ENCODE measurements at places on chromosomes 4 and X.

GRCh38 chr4:90099812-90100211 is 27.4 kb upstream of the CCSER1 start:
- no peak for DNase-seq

DNA sequence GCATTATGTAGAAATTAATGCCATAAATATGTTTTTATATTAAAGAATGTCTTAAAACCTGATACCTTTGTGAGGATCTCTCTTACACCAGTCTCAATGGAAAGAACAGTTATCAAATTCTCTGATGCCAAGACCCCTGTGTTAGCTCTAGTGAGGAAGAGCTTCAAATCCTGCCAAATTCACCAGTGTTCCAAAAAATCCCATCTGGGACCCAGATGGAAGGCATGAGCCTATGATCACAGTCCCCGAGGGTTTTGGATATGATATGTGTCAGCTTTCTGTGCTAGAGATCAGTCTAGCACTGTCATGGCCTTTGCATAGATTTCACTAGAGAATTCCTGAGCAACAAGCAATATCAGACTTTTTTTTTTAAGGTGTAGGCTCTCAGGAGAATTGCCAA is 412.1 kb downstream of the UBE2NL start:
- no peak for DNase-seq

DNA sequence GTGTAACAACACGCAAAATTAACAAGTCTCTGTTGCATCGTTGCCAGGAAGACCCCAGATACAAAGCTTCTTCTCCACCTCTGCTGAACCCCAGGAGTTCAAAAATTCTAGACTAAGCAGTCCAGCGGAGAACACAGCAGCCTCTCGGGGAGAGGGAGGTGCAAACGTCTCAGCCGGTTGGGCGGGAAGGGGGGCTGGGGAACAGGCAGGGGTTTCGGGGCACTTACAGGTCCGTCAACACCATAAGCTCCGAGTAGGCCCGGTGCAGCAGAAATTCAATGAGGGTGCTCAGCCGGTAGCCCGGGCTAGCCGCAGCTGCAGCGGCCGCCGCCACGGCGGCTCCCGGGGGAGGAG is 394 bp downstream of the MED14 start:
- no peak for DNase-seq

DNA sequence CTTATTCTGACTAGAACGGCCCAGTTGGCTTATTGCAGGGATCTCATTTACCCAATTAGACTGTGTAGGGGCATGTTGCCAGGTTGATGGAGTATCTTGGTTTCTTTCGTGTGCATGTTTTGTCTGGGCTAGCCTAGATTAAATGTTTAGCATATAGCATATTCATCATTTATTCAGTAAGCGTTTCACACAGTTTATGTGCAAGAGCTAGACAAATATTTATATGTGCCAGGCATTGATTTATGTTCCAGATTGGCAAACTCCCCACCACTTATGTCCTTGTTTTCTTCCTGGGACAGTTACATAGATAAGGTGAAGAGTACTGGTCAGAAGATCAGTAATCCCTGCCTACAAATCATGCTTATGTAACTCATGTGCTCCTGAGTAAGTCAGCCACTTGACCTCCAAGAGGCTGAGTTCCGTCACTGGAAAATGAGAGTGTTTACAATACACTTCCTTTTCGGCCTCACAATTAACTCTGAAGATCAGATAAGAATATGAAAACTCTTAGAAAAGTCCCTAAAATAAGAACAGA is 57.2 kb downstream of the RUFY3 start:
- DNase-seq, result no peak

DNA sequence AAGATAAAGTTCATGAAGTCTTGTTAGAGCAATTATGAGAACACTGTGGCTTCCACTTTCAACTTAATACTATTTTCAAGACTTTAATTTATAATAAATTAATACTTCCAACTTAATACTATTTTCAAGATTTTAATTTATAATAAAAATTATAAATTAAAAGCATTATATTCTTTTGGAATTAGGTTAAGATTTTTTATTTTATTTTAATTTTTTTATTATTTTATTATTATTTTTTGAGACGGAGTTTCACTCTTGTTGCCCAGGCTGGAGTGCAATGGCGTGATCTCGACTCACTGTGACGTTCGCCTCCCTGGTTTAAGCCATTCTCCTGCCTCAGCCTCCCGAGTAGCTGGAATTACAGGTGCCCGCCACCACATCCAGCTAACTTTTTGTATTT is 126.0 kb upstream of the GUCY1A1 start:
- no peak for DNase-seq

- no peak for DNase-seq
Measured at GRCh38 chr4:89071311-89071710, 14.3 kb upstream of the FAM13A start.

GRCh38 chrX:17549107-17549651 is 174.2 kb downstream of the NHS start:
- DNase-seq, result no peak

DNA sequence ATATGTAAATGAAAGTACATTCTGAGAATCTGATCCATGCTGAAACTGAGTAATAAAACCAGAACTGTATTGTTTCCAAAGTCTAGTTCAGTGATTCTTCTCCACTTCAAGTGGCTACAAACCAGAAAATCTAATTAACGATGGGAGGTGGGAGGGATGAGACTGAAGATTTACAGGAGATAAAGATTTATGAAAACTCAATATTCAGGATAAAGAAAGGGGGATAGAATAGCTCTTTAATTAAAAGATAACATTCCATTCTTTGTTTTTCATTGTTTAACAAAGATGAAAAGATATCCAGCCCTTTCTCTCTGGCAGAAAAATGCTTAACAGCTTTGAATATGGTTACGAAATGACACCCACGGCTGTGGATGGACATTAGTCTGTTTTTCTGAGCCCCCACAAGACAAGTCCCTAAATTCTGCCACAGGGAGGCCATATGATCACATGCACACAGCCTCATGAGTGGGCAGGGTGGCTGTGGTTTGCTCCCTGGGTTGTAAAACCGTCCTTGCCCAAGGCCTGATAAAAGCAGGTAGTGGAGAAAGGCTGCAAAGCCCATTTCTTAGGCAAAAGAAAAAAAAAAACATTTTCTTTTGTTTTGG is 36.4 kb downstream of the TMEM150C start:
- no peak for DNase-seq

- DNase-seq, result no peak
Measured at GRCh38 chr4:104457308-104457981, 37.2 kb downstream of the CXXC4 start.
